Osteoblast (primary cell): ENCODE measurements at places on chromosomes 1 and 21. TPM values are rescaled to one million over a fixed set of nuclear protein-coding genes. Genes with fewer than 3 reads are reported as not detected.

DNA sequence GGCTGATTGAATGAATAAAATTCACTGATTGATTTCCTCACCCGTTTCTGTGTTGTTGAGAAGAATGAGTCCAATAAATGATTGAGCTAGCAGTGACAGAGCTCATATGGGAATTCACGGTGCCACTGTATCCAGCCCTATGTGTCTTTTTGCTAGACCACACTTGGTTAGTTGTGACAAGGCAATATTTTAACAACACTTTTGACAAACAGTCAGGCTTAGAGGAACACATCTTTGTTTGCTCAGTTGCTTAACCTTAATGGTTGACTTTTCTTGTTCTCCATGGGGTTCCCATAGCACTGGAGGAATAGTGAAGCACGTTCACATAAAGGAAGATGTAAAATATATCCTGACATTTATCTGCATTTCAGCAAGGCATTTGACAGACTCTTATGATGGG is 273.9 kb upstream of the DEPDC1 start:
- DNase-seq, result no peak

DNA sequence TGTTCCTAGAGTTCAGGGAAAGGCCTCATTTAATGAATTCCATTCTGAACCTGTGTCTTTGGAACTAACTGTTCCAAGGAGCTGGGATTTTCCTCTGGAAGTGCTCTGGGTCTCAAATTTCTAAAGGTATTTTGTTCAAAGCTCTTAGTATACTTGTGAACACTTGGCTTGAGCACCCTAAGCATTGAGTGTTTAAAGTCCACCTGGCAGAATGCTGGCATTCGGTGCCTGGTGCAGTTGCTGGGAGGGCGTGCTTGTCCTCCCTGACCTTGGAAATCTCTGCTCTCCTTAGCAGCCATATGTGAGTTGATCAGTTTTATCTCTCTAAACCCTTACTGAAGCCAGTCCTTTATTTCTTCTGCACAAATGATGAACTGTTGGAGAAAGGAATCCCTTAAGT is 3.0 kb downstream of the MTARC2 start:
- DNase-seq, result no peak

DNA sequence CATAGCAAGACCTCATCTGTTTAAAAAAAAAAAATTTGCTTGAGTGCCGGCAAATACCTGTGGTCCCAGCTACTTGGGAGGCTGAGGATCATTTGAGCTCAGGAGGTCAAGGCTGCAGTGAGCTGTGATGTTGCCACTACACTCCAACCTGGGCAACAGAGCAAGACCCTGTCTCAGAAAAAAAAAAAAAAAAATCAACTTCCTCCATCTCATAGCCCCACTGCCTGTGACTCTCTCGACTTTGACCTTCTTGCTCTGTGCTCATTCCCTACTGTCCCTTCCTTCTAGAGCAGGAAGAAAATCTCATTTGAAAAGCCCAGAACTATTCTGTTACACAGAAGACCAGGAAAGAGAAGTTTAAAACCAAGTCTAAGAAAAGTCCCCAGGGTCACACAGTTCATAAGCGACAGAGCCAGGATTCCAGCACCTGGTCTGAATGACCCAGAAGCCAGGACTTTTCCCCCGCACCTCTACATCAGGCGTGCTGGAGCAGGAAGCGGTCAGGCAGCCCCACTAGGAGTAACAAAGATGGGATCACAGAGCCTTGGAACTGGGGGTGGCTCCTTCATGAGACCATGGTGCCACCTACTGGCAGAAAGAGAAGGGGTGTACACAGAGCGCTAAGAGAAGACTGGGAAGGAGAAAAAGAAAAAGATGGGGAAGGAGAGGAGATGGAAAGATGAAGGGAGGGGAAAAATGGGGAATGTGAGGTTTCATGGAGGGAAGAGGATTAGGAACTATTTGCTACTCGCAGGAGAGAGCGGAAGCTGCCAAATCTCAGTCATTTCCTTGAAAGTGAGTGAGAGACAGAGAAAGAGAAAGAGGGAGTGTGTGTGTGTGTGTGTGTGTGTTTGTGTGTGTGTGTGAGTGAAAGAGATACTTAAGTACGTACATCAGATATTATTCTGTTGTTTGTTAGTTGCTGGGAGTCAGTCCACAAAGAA is 3.1 kb upstream of the P3R3URF start:
- peak; percentile 95 for DNase-seq

RNF223 gene
- total RNA-seq, result not detected in 2 replicates

GLRX2 gene
- 9.4 and 10.9 TPM in 2 replicates for total RNA-seq
